ENCODE measurements at places on chromosomes 2 and 18.

GRCh38 chr2:118044103-118044716 lies 30.3 kb upstream of the CCDC93 start:
- no peaks in the 10 kb centered on the region for H3K36me3 ChIP-seq
- no peak for DNase-seq
- H3K4me1 ChIP-seq, result no peaks in the 10 kb centered on the region
- H3K4me3 ChIP-seq, result no peak overlapping the region
- no peak overlapping the region for H3K27ac ChIP-seq

DNA sequence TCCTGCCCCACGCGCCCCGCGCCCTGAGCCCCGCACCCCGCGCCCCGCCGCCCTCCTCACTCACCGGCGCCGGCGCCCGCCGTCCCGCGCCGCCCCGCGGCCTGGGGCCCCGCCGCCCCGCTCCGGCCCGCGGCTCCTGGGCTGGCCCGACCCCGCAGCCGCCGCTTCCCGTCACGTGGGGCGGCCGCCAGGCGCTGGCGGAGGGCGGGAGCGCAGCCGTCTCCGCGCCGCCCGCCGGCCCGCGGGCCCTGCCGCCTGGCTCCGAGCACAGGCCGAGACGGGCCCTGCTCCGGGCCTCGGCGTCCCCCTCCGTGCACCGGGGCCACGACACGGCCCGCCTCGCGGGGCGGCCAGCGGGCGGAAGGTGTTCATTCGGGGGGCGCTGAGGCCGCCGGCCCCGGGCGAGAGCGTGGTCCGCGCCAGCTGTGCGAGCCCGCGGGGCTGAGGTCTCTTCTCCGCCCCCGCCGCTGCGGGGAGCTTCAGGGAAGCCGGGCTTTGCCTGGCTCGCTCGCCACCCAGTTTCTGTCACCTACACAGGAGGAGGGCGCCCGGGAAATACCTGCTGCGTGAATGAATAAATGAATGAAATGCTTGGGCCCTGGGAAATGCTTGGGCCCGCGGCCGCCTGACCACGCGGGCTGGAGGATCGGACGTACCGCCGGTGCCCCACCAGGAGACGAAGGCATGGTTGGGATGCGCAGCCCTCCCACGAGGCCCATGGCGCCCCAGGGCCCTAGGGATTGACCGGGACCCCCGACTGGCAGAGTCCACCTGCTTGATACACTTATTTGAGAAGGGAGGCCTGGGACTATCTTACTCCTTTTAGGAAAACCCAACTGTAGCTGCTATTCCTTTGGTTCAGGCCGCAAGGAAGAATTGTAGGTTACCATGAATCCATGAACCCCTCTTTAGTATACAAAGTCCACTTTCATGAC lies at the start of gene TGFBRAP1:
Gene TGFBRAP1, minus strand, starts transcription at position 175 of the 935 bp plus-strand sequence. CDS start 21,434 bp downstream, outside the sequence.
- H3K27me3 ChIP-seq, result no peaks in the 10 kb centered on the region
- H3K4me1 ChIP-seq, result peaks cover 2% of the 10 kb centered on the region
- H3K36me3 ChIP-seq, result no peaks in the 10 kb centered on the region
- H3K27ac ChIP-seq, result peak within 1 kb of the TSS; percentile 63
- H3K4me3 ChIP-seq, result peak within 1 kb of the TSS; percentile 56

DNA sequence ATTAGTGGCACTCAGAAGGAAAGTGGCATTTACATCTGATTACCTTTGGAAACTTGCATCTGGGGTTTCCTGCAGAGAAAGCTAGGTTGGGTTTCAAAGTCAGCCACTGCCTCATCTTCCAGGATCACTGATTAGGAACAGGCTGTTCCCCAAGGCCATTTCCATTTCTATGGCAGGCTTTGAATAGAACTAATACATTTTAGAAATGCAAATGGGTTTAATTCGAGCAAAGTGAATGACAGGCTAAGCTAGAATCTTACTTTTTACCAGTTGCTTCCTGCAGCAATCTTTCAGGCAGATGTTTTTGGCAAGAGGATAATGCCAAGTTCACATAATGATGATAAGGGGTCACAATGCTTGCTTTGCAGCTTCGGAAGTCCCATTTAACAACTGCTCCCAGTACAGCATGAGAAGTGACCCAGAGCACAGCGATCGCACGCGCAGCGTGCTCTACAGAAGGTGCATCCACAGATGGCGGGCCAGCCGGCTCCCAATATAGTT lies 336.7 kb downstream of the LPIN1 start:
- no peak for DNase-seq
- H3K36me3 ChIP-seq, result no peaks in the 10 kb centered on the region
- no peaks in the 10 kb centered on the region for H3K27me3 ChIP-seq
- H3K4me1 ChIP-seq, result no peaks in the 10 kb centered on the region
- H3K27ac ChIP-seq, result no peak overlapping the region

- no peak overlapping the region for H3K4me3 ChIP-seq
- H3K27ac ChIP-seq, result no peak overlapping the region
- H3K27me3 ChIP-seq, result no peaks in the 10 kb centered on the region
- DNase-seq, result no peak
These were observed 21.0 kb upstream of the MCFD2 start for GRCh38 chr2:46936566-46936965.

- H3K4me3 ChIP-seq, result no peak overlapping the region
- DNase-seq, result no peak
- H3K36me3 ChIP-seq, result no peaks in the 10 kb centered on the region
- H3K27me3 ChIP-seq, result peaks cover 3% of the 10 kb centered on the region
- no peaks in the 10 kb centered on the region for H3K4me1 ChIP-seq
- no peak overlapping the region for H3K27ac ChIP-seq
These were observed 618.9 kb upstream of the SLC39A10 start for GRCh38 chr2:195038153-195038552.

GRCh38 chr2:11820650-11821049 lies 74.2 kb downstream of the LPIN1 start:
- H3K4me3 ChIP-seq, result no peak overlapping the region
- no peaks in the 10 kb centered on the region for H3K36me3 ChIP-seq
- H3K27ac ChIP-seq, result no peak overlapping the region

GRCh38 chr18:79129120-79129519 lies 59.9 kb downstream of the ATP9B start:
- no peaks in the 10 kb centered on the region for H3K36me3 ChIP-seq
- no peaks in the 10 kb centered on the region for H3K27me3 ChIP-seq
- H3K27ac ChIP-seq, result no peak overlapping the region
- no peaks in the 10 kb centered on the region for H3K4me1 ChIP-seq
- no peak overlapping the region for H3K4me3 ChIP-seq
- no peak for DNase-seq

DNA sequence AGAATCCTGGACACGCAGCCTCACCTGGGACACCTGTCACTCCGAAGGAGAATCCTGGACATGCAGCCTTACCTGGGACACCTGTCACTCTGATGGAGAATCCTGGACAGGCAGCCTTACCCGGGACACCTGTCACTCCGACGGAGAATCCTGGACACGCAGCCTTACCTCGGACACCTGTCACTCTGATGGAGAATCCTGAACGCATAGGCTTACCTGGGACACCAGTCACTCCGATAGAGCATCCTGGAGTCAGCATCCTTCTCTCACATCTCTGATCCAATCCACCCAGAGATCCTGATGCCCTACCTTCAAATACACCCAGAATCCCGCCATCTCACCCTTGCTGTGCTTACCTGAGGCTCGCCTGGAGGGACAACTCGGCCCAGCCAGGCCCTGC lies 154.9 kb downstream of the NDUFA10 start:
- H3K36me3 ChIP-seq, result no peaks in the 10 kb centered on the region
- H3K27ac ChIP-seq, result no peak overlapping the region
- no peaks in the 10 kb centered on the region for H3K27me3 ChIP-seq
- no peak overlapping the region for H3K4me3 ChIP-seq

- no peaks in the 10 kb centered on the region for H3K27me3 ChIP-seq
- H3K4me1 ChIP-seq, result no peaks in the 10 kb centered on the region
- H3K4me3 ChIP-seq, result no peak overlapping the region
- DNase-seq, result no peak
These were observed 59.6 kb downstream of the FEZ2 start for GRCh38 chr2:36538335-36538734.
